T-cell (primary cell): ENCODE measurements at places on chromosomes 12 and 14.

DNA sequence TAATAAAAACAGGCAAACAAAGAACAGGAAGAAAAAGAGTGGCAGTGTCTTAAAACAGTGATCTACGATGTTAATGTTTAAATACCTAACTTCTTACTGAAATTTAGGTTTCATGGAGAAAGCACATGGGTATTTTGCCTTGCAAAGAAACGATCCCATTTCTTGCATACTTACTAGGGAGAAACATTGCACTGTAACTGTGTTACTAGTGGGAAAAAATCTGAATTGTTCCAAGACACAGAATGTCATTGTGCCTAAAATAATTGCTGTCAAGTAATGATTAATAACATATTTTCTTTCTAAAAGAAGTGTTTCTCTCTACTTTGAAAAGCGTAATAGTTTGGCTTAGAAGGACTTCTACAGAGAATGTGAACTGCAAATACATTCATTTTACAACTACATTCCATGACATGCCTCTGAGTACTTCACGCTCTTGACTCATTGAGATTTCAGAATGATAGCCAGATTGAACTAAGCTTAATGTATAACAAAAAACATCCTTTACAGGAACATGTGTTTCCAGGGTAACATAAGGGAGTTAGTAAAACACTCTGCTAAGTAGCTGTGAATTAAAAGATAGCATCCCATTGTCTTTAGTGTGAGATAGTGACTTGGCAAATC lies 256.2 kb upstream of the CPNE8 start:
- no peak for DNase-seq

GRCh38 chr12:58433959-58434358 lies 486.3 kb downstream of the LRIG3 start:
- no peak for DNase-seq

DNA sequence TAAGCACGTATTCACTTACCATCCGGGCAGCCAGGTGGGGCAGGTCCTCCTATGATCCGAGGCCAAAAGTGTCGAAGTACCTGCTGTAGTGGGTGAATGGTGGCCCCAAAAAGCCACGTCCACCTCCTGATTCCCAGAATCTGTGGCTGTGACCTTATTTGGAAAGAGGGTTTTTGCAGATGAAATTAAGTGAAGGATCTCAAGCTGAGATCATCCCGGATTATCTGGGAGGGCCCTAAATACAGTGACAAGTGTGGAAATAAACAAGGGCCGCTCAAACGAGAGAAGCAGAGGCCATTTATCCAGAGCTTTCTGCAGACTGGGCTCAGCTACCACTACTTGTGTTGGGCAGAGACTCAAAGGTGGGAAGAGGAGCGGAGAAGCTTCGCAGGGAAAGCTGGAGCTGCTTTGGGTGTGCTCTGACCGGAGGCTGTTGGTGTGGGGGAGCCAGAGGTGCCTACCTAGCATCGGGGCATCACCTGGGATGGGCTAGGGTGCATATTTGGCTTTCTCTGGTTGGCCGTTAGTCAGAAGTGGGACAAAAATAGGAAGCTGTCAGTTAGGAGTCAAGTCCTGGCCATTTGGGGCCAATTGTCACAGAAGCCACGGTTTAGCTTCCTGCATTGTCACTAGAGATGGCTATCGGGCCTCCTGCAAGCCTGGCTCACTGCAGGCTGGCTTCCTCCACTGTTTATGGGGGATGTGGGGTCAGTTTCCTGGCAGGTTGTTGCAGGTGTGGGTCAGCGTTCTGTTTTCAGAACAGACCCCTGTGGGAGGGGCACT lies 27.8 kb upstream of the DLK1 start:
- no peak for DNase-seq

GRCh38 chr12:52014567-52015530 lies 8.1 kb downstream of the TAMALIN start:
- DNase-seq = no peak

DNA sequence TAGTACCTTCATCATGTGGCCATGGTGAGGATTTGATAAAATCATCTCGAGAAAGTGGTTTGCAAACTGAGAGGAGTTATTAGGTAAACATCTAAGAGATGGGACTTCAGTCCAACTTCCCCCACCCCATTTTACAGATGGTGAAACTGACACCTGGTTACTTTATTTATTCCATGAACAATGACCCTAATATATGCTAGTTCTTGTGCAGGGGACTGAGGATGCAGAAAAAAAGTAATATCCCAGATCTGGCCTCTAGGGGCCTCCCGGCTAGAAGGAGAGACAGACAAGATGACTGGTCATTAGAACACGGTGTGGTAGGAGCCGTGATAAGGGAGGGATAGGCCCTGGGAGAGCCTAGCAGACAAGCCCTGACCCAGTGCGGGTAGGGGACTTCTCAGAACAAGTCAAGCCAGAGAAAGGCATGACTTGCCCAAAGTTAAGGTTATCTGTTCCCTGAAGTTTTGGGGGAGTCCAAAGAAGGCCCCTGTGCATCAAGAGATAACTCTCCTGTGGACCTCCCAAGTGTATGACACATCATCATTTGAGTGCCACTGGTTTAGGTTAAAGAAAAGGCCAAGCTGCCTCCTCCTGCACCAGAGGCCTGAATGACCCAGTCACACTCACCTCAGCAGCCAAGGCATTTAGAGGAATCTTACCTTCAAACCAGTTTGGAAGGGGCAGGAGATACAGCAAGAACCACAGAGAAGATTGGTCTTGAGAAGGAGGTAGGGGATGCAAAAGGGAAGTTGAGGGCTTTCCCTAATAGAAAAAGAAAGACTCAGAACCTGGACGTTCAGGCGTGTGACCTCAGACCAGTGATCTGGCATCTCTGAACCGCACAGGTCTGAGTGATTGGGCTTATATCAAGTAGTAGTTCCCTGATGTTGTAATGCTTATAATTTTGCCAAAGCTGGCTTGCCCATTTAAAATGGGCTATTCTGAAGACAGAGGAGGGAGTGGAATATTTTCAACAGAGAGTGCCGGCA lies 1.6 kb downstream of the CMKLR1 start:
- no peak for DNase-seq

DNA sequence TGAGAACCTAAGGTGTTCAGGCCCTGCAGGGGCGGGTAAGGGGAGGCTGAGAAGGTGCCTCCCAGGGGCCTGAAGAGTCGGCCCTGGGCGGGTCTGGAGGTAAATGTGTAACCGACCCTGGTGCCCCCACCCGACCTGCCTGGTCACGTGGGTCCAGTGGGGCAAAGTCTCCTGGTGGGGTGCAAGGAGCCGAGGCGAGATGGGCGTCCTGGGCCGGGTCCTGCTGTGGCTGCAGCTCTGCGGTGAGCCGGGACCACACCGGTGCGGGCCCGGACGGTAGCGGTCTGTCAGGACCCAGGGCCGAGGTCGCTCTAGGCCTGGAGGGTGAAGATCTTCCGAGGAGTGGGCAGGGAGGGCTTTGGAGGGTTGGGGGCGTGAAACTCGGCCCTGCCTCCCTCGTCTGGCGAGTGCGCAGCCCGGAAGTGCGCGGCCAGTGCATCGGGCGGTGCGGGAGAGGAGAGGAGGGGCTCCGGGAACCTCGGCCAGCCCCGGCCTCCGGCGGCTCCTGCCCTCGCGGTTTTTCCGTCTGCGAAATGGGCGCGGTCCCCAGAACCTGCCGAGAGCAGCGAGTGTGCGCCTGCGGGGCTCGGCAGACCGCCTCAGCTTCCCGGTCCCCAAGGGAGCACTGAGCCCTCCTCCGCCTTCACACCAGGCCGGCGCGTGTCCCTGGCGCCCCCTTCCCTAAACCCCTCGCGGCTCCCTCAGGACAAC lies at the start of gene AMN:
AMN (plus strand) TSS at position 174 of the 711 bp plus-strand sequence; CDS start at position 200, 26 bp downstream.
- no peak for DNase-seq

DNA sequence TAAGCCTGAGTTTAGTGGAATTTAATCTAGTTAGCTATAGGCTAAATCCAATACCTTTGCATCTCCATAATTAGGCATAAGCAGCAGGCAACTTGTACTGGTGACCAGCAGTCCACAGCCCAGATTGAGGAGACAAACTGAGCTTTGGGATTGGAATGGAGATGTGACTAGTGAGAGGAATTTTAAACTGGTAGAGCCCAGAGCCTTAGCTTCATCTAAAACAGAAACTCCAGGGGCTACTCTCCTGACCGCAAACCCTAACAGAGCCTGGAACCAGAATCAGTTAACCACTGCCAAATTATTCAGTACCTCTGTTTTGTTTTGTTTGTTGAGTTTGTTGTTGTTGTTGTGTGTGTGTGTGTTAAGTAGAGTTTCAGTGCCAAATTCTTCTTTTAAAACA lies 53.2 kb downstream of the TSPAN19 start:
- DNase-seq = no peak

DNA sequence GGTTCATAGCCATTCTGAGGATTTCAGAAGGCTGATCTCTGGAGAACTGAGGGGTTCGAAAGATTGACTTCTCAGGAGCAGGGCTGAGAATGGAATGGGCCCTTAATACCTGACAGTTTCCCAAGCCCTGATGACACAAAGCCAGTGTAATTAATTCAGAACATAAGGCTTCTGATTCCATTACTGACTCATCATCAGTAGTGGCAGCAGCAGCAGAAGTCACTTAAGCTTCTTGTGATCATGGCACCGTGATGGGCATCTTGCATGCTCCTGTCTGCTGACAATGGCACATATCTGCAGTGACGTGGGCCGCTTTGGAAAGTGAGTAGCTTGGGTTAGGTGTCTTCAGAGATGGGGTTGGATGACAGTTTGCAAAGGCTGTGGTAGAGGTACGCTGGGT lies 38.2 kb upstream of the GSG1 start:
- no peak for DNase-seq

DNA sequence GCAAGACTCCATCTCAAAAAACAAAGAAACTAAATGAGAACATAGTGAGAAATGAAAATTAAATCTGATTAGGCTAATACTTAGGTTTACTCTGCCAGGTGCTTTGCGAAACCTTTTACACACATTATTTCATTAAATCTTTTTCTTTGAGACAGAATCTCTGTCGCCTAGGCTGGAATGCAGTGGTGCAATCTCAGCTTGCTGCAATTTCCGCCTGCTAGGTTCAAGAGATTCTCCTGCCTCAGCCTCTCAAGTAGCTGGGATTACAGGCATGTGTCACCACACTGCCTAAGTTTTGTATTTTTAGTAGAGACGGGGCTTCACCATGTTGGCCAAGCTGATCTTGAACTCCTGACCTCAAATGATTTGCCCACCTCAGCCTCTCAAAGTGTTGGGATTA lies 21.9 kb upstream of the EEA1 start:
- no peak for DNase-seq

DNA sequence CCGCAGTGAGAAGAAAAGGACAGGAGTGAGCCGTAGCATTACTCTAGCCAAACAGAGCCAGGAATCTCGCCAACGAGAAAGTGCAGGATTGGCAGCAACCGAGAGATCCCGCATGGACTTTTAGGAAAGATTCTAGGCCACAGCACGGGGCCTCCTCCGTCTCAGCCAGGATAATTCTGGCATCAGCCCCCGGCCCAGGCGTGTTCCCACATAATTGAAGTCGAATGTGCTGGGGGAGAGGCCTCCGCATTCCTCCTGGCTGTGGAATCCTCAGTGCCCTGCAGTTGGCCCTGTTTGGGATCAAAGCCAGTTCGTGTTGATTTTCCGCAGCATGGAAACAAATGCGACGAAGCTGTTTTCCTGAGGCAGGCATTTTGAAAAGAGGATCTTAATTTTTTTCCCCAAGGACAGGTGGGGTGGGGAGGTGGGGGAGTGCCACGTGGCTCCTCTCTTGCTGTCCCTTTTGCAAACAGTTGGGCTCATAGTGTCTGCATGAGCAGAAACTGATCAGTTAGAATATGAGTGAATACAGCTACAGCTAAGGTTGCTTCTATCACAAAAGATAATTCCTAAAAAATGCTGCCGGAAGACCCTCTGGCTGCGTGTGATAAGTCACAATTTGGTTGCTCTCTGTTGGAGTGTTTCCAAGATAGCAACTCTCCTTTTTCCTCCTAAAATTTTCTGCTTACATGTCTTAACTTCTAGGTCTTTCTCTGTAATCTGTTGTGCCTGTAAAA lies 37.3 kb upstream of the ATXN2 start:
- no peak for DNase-seq

DNA sequence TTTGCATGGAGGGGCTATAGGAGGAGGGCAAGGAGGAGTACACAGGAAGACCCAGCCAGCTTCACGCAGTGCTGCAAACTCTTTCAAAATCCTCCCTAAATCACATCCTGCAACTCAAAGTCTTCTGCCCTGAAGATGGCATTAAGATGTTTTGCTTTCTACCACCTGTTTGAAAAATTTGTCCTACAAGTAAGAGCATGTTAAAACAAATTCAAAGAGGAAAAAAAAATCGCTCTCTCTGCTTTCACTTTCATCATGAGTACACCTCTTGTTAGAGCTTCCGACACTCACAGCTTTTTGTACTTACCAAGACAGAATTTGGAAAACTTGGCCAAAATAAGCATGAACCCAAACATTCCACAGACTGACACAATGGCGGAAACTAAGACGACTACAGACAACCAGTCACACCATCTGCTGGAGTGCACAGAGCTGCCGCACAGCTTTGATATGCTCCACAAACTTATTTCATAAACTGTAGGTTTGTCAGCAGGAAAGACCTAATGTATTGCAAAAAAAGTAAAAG lies 21.3 kb downstream of the GCH1 start:
- DNase-seq = no peak
